T-helper 17 cell (primary cell): ENCODE measurements at places on chromosomes 16 and 17. TPM values are rescaled to one million over a fixed set of nuclear protein-coding genes. Genes with fewer than 3 reads are reported as not detected.

The SLC16A5 gene
- 14.9 TPM for total RNA-seq

The ABAT gene
- 8.7 TPM for total RNA-seq

The PPY gene
- total RNA-seq, result not detected

DNA sequence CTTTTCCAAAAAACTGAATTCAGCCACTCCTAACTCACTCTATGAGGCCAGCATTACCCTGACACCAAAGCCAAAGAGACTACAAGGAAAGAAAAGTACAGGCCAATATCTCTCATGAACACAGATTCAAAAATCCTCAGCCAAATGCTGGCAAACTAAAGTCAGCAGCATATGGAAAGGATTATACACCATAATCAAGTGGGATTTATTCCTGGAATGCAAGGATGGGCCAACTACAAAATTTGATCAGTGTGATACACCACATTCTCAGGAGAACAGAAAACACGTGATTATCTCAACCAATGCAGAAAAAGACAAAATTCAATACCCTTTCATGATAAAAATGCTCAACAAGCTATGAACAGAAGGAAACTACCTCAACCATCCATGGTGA is 7.7 kb upstream of the AATK start:
- no peak for DNase-seq

DNA sequence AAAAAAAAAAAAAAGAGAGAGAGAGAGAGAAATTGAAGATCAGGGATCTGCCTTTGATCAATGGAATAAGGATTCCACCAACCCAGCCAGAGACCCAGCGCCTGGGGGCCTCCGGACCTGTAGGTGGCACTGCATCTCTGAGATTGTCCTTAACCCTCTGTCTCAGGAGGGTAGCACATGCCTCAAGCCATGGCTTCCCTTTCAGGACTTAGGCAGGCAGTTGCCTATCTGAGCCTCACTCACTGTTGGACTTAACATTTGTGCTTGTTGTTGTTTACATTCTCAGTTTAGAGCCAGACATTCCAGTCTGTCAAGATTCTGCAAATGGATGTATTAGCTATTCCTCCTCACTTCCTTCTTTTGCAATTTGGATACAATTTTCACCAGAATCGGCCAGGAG is 5.1 kb upstream of the SCNN1B start:
- DNase-seq, result no peak

- no peak for DNase-seq
Measured at GRCh38 chr16:65116818-65117430, 4.9 kb downstream of the CDH11 start.

DNA sequence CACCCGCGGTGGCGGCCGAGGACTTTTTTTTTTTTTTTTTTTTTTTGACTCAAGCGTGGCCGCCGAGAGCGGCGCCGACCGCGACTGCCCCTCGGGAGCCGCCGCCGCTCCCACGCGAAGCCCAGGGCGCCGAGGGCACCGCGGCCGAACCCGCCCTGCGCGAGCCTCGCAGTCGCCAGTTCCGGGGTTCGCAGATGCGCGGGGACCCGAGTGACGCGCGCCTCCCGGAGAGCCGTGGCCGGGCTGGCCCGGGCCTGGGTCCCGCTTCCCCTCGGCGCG is 1.1 kb downstream of the METRNL start:
- DNase-seq, result peak; percentile 27

DNA sequence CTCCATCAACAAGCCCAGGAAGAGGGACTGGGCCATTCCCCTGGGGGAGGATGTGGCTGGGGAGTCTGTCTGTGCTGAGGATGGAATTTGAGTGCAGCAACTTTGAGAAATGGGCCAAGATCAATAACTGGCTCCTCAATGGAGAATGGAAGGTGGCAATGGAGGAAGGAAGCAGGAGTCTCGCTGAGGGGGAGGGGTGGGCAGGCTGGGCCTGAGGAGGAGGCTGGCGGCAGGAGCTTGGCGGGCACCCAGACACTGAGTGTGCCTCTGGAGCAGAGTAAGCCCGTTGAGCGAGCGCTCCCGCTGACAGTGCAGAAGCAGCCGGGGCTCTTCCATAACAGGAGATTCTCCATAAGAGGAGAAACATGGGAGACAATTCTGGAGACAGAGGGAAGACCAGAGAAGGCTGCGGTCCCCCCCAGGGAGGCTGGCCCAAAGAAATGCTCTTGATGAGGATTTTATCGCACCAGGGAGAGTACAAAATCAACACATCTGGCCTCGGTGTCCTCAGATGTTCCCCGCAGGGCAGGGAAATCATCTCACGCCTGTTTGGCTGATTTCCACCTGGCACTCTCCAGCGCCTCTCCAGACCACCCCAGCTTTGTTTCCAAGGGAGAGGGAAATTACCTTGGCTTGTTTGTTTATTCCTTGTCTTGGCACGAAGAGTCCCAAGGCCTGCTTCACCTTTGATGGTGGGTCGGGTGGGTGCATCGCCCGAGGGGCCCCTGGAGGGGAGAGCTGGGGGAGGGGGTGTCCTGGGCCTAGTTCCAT is 2.8 kb upstream of the MMP15 start:
- no peak for DNase-seq

DNA sequence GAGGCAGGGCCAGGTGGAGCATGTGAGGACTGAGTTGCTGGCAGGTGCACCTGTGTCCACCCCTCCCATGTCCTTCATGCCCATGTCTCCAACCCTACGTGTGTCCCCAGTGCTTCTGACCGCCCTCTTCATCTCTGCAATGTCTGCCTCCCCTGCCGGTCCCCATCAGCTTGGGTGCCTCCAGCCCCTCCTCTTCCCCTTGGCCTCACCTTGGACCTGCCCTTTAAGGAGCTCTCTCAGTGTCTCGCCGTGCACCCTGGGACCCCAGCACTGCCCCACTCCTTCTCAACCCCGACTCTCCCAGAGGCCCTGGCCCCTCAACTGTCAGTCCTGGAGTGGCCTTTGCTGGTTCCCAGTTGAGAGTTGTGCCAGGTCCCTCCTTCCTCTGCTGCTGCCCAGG is 15.0 kb downstream of the RIPOR1 start:
- DNase-seq, result no peak
